ENCODE measurements at places on chromosomes 2 and 18.

DNA sequence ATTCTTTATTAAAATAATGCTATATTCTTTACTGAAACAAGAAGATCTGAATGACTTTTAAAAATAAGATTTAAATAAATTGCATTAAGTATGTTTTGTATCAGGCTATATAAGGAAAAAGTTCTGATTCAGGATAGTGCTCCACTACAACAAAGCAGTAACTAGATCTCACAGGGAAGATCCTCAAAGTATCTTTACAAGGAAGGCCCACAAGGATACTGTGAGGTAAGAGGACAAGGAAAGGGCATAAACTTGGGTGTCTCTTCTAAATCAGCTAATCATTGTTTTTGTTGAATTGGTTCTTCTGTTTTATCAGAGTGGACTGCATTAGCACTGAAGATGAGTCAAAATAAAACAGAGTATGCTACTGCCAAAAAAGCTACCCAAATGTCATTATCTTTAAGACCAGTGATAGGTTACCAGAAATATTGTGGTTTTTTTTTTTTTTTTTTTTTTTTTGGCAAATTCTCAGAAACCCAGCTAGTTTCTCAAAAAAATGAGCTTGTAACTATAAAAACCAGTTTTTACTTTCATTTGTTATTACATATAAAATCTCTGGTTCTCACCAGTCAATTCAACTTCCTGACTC is 160.9 kb downstream of the BAZ2B start:
- DNase-seq = peak; percentile 4

- no peak for DNase-seq
Measured at GRCh38 chr2:145855142-145855541, 1335.2 kb upstream of the ZEB2 start.

DNA sequence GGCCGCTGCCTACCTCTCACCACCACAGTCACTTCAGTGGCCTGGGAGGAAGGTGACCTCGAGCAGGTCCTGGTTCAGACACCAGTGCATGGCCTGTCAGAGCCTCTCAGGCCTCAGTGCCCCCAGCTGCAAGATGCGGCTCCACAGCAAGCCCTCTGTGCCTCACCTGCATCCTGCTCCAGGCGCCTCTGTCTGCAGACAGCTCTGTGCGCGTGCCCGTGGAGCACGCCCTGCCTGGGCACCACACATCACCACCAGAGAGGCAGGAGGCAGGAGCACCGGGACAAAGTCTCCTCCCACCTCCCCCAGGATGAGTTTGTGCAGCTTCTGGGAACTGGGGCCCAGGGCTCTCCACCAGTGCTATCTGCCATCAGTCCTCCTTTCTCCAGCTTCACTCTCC is 98.7 kb downstream of the TFCP2L1 start:
- no peak for DNase-seq

GRCh38 chr2:232697807-232698110 is 628 bp downstream of the GIGYF2 start:
- DNase-seq = peak; percentile 8

DNA sequence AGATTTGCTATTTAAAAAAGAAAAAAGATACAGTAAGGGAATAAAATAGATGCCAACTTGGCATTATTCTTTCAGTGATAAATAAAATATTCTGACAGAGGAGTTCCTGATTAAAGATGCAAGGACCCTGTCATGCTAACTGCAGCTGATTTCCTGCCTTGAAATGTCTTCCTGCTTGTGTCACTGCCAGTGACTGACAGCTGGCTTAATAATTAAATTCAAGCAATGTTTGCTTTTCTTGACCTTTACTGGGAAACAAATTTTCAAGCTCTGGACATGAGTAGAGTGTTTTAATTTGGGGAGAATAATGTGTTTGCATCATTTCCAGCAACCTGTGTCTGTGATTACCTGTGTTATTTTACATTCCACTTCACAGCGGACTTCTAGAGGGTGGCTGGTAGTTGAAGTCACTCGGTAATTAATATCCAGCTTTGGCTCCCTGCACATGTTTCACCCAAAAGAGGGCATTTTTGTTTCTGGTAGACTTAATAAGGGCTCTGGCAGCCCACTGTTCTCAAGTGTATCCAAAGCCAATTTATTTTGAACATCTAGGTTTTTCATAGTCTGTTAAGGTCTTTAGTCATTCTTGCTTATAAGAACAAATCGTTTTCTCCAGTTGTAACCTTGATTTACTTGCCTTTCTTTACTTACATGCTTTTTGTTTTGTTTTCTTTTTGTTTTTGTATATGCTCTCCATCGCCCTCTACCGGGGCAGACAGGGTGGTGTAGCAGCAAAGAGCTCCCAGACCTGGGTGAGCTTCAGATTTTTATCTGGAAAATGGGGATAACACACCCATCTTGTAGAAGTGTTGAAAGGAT is 48.5 kb upstream of the PROKR1 start:
- peak; percentile 44 for DNase-seq

- no peak for DNase-seq
Measured at GRCh38 chr2:120660771-120661459, 74.8 kb upstream of the GLI2 start.

- DNase-seq = peak; percentile 35
Measured at GRCh38 chr18:68316636-68317035, 398.3 kb downstream of the TMX3 start.

- no peak for DNase-seq
Measured at GRCh38 chr2:25316101-25316500, 25.6 kb downstream of the DNMT3A start.

GRCh38 chr2:100427627-100428258 is 10.3 kb upstream of the CHST10 start:
- DNase-seq = peak; percentile 32

DNA sequence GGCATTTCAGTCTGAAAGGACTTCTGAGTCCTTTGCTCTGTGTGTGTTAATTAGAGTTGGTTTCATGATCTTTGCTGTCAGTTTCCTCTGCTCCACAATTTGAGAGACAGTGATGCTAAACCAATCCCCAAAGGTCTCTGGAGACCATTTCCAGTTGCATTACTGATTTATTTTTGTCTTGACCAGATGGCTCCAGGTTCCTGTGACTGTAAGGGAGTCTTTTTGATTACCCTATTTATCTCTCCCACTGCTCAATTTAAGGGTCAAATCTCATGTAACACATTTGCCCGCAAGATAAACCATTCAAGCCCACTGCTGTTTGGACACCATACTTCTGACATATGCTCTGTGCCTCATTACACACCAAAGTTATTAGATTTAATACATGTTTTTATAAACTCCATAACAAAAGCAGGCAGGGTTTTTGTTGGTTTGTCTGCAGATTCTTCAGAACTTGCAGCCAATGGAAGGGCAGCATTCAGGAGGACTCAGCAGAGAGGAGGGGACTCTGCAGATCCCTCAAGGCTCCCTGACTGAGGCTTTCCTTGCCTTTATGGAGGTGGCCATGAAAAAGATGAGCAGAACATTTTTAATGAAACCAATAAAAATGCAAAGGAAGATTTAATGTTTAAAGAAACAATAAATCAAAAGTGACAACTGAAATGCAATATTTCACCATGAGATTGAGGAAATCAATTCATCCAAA is 889.3 kb upstream of the CELF4 start:
- no peak for DNase-seq

DNA sequence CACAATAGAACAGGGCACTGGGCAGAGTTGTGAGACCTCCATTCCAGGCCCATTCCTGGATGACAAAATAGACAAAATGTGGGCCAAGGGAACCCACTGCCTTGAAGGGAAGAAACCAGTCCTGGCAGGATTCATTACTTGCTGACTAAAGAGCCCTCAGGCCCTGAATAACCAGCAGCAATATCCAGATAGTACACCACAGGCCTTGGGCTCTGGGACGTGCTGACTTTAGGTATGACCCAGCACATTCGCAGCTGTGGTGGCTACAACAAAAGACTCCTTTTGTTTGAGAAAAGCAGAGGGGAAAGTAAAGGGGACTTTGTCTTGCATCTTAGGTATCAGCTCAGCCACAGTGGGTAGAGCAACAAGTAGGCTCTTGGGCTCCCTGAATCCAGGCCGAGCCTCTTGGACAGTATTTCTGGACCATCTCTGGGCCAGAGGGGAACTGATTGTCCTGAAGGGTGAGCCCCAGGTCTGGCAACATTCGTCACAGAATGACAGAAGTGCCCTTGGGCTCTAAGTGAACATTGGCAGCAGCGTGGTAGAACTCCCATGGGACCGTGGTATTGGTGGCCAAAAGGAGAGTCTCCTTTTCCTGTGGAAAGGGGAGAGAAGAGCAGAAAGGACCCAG is 89.9 kb upstream of the CD226 start:
- peak; percentile 37 for DNase-seq

- DNase-seq = no peak
Measured at GRCh38 chr2:237598468-237599208, 8.1 kb upstream of the RAB17 start.

GRCh38 chr2:127700527-127701192 is 637 bp upstream of the SFT2D3 start:
- peak; percentile 69 for DNase-seq

DNA sequence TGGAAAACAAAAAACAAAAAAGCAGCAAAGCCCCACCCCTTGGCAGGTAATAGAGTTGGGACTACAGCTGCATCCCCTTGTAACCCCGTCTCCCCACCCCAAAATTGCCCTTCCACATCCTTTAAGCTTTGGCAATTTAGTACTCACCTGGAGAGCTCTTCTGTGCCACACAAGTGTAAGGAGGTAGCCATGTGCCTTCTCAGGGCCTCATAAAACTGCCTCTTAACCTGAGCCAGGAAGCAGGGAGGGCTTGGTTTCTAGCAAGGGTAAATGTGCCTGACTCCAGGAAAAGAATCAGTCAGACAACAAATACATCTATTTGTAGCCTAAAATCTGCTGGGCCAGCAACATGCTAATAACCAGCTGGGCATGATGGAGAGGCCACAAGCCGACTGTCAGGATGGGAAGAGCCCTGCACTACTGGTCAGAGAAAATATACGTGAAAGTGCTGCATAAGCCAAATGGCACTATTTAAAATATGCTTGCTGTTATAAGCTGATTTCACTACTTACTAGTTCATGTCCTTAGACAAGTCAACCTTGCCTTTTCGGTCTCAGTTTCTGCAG is 46.3 kb downstream of the NOP58 start:
- no peak for DNase-seq

- DNase-seq = no peak
Measured at GRCh38 chr2:128797533-128797932, 478.9 kb upstream of the HS6ST1 start.

- DNase-seq = no peak
Measured at GRCh38 chr2:46914578-46915230, 902 bp downstream of the MCFD2 start.

DNA sequence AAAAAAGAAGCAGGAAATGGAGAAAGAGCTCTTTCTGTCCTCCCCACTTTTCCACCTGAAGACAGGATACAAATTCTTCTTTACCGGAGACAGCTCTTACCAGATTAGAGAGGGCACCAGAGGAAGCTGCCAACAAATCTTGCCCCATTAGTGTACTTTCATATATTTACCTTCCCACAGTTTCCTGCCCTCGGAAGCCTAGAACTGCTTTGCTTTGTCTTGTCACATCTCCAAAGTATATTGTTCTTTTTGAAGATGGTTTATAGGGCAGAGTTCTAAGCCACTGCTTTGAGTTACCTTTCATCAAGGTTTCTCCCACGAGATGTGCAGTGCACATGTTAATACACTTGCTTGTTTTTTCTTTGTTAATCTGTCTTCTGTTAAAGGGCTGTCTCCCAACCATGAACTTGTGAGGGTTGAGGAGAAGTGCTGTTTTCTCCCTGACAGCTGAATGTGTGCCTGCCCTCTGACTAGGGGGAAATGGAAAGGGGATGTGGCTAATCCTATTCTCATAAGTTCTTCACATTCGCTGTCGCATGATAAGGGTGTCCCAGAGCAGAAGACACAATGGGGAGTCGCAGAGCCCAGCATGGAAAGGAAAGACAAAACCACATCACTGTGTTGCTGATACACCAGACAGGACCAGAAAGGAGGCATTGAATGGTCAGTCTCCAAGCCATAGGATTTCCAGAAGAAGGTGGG is 24.2 kb downstream of the CENPA start:
- DNase-seq = no peak

DNA sequence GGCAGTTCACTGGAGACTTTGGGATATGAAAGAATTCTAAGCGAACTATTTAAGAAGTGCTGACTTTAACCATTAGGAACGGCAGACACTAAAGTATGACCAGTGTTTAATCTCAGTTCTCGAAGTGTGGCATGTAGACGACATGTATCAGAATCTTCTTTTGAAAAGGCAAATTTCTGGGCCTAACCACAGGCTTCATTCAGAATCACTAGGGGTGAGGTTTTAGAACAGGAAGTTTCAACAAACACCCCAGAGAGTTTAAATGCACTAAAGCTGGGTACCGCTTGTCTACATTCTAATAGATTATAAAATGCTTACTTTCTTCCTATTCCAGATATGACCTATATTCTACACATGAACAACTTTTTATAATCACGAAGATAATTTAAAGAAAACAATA is 180.3 kb downstream of the ANKRD44 start:
- no peak for DNase-seq

GRCh38 chr18:42281851-42282250 is 326.8 kb downstream of the PIK3C3 start:
- no peak for DNase-seq

GRCh38 chr2:160394153-160394552 is 99.5 kb downstream of the RBMS1 start:
- DNase-seq = no peak

GRCh38 chr2:112995346-112995920 is 9.8 kb upstream of the IL36A start:
- peak; percentile 7 for DNase-seq

GRCh38 chr18:66196805-66197204 is 407.1 kb downstream of the CDH19 start:
- no peak for DNase-seq

- DNase-seq = peak; percentile 43
Measured at GRCh38 chr2:233404222-233404621, 49.9 kb downstream of the DGKD start.

GRCh38 chr2:43637030-43637803 is at the start of gene PLEKHH2:
PLEKHH2 (plus strand) TSS chr2:43637260; CDS start chr2:43644674, 7,414 bp downstream.
- peak; percentile 83 for DNase-seq

- DNase-seq = peak; percentile 66
Measured at GRCh38 chr2:85312404-85312803, 15.4 kb downstream of the TGOLN2 start.

GRCh38 chr2:34806891-34807290 is 1207.8 kb upstream of the FAM98A start:
- no peak for DNase-seq

GRCh38 chr2:72235497-72236415 is 88.1 kb upstream of the CYP26B1 start:
- DNase-seq = no peak

DNA sequence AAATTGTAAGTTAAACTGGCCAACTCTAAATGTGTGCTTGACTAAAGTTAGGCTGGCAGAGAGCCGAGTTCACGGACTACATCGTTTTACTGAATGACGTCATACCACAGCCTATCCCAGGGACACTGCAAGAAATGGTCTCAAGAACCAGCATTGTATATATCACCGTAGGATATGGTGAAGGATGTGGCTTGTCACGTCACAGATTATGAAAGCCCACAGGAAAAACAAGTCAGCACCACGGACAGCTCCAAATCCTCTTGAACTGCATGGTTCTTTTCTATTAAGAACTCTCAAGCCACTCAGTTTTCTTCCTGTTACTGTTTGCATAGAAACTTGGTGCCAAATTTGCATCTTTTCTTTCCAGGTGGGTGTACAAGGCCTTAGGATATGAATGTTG is 85.1 kb upstream of the ACAA2 start:
- peak; percentile 63 for DNase-seq
